ENCODE measurements at places on chromosomes 13 and 19.

- DNase-seq: no peak
Measured at GRCh38 chr13:85806553-85807175, 7.4 kb upstream of the SLITRK6 start.

DNA sequence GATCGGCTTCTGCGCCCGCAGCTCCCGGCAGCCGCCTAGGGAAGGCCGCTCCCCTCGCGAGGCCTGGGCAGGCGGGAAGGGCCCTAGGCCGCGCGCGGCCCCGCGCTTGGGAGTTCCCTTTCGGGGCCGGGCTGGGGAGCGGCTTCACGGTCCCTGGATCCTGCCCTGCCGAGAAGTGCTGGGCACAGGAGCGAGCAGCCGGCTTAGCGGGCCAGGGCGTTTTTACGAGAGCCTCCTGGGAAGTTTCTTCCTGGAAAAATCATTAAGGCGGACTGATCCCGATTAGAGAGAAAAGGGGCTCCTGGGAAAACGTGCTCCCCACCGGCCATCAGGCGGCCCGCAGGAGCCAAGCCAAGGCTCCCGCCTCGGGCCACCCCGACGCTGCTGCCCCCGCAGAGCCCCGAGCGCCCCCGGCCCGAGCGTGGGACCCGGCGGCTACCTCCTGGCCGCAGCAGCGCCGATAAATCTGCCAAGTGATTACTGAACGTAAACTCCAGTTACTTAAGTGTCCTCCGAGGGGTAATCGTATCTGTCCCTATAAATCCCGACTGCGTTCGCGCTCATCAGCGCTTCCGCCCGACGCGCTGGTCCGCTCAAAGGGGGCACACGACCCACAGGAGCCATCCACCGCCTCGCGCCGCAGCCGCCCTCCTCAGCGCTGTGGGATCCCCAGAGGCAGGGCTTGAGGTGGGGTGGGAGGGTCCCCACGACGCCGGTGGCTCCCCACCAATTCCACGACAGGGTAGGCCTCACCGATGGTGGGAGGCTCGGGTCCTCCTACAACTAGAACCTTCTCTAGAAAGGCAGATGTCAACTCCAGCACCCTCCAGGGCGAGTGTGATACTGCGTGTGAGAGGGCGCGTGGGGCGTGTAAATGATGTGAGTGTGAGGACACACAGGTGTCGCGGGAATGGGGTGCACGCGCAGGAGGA lies 2.8 kb downstream of the ZIC5 start:
- no peak for DNase-seq

GRCh38 chr13:39810091-39810877 lies 154.8 kb downstream of the COG6 start:
- no peak for DNase-seq

- no peak for DNase-seq
Measured at GRCh38 chr19:28694812-28695211, 518.1 kb downstream of the UQCRFS1 start.

GRCh38 chr13:71797517-71797916 lies 69.5 kb downstream of the DACH1 start:
- no peak for DNase-seq

DNA sequence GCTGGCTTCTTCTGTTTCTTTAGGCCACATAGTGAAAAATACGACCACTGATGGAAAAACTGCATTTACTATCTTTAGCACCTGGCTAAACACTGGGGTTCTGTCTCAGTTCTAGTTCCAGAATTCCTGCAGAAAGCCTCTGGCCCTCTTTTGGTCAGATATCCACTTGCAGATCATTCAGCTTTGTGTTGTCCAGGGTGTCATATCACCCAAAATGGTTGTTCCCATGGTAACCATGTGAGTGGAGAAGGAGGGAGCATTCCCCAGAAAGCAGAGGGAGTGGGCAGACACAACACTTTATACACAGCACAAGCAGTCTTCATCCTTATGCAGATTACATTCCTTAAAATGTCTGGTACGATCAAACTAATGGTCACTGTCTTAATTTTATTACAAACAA lies 73.5 kb downstream of the CAB39L start:
- no peak for DNase-seq

DNA sequence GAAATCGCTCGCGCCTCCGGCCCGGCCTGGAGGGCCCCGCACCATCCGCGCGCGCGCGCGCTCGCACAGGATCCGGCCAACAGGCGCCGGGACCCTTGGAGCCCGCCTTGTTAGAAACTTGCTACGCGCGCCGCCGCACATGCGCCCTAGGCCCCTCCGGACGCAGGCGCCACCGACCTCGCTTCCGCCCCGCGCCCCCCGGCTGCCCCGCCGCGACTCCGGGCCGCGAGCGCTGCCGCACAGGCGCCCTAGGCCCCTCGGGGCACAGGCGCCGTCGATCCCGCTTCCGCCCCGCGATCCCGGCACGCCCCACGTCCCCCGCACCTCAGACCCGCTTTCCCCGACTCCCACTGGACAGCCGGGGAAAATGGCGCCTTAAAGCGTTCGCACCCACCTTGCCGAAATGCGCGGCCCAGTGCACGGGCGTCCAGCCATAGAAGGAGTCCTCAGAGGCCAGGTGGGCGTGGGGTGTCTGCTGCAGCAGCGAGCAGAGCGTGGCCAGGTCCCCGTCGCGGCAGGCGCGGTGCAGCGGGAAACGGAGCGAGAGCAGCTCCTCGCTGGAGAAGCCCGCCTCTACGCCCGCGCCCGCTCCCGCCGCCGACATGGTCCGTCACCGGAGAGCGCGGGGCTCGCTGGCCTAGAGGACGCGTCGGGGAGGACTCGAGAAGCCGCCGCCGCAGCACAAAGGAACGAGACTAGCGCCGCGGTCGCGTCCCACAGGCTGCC lies 375 bp downstream of the ANKRD10 start:
- DNase-seq: no peak

GRCh38 chr13:50539791-50540530 lies 303.5 kb downstream of the DLEU7 start:
- DNase-seq: no peak

DNA sequence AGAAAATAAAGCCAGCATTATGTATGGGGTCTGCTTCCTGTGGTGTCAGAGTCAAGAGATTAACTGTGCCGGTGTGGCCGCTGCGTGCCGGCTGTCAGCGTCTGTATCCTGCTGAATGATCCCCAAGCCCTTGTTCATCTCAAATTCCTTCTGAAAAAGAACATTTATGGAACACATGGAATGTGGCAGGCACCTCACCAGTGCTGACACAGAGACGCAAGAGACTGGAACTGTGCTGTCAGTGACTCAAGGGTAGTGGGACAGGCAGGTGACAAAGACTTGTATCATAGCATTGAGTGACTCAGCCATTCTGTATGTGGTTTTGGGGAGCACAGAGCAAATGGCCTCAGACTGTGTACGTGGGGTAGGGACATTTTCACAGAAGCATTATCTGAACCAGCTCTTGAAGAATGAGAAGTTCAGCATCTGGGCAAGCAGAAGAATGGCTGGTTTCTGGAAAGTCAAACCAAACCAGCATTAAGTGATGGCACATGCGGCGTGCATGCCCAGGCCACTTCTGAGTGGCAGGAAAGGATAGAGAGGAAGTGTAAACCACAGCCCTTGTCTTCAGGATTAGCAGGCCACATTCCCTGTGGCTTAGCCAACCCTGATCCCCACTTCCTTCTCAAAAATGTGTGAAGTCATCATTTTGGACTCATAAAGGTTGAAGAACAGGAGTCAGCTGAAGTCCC lies 54.0 kb upstream of the IRS2 start:
- DNase-seq: peak; percentile 58

- DNase-seq: no peak
Measured at GRCh38 chr19:6752256-6753177, 13.0 kb downstream of the TRIP10 start.

GRCh38 chr13:21872795-21873194 lies 201.9 kb downstream of the FGF9 start:
- no peak for DNase-seq

- DNase-seq: no peak
Measured at GRCh38 chr19:39406656-39407409, at the start of gene ZFP36. ZFP36 (plus strand) TSS chr19:39406847; CDS start chr19:39406905, 58 bp downstream.

DNA sequence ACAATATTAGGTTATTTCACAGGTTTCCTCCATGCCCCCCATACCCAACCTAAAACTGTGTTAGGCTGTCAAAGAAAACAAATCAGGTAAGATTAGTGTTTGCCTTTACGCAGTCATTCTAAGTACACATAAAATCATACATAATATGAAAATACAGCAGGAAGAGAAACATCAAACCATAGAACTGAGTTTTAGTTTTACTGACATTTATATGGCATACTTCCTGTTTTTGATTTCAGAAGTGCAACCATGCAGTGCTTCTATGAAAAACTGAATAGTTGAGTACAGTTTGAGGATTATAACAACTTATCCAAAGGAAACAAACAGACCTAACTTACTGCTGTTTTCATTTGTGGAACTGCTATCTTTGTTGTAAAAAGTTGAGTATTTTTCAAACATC lies 91.3 kb downstream of the KCNRG start:
- no peak for DNase-seq

- no peak for DNase-seq
Measured at GRCh38 chr19:48332351-48332661, 7.0 kb downstream of the EMP3 start.

GRCh38 chr19:30608471-30608870 lies 236.3 kb downstream of the ZNF536 start:
- no peak for DNase-seq

DNA sequence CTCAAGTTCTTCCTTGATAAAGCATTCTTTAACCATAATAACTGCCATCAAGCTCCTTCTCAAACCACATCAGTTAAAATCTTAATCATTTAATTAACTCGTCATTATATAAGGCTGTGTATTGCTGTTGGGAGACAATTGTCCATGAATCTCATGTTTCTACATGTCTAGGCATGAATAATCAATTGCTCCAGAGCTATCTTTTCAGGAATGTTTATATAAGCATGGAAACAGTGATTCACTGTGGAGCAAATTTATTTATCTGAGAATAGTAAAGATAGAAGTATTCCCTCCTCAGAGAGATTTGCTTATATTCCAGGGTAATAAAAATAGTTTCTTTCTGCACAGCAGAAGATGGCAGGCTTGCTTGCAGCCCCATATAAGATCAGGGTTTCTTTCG lies 71.1 kb downstream of the CBY2 start:
- DNase-seq: no peak

GRCh38 chr13:90943946-90944345 lies 403.5 kb upstream of the MIR17HG start:
- no peak for DNase-seq

- DNase-seq: no peak
Measured at GRCh38 chr19:37128821-37129177, 43.7 kb downstream of the ZNF585A start.

- DNase-seq: no peak
Measured at GRCh38 chr13:89380101-89380500, 1708.9 kb downstream of the SLITRK5 start.

- DNase-seq: no peak
Measured at GRCh38 chr13:102881819-102882686, 36.2 kb downstream of the ERCC5 start.

DNA sequence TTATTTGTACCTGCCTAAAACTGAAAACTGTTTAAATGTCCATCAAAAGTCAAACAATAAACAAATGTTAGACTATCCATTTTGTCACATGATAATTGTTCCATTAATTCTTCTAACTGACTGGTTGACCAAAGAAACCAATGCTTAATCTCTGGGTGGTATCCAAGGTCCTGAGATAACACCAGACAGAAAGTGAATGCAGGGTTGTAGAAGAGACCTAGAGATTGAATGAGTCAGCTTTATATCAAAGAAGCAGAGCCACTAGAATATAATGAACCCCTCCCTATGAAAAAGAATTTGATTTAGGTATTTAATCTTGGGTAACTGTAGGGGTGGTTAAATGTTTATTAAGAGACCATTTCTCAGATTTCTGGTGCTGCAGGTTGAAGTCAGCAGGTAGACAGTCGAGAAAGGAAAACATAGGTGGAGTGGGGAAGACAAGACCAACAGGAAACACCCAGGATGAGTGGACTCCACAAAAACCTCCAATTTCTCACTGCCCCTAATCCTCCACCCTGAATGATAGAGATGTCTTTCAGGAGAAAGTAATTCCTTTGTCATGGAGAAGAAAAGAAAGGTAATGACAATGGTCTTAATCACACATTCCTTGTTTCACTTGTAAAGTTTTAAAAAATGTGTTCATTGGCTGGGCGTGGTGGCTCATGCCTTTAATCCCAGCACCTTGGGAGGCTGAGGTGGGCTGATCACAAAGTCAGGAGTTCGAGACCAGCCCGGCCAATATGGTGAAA lies 536.4 kb downstream of the IRS2 start:
- DNase-seq: no peak

DNA sequence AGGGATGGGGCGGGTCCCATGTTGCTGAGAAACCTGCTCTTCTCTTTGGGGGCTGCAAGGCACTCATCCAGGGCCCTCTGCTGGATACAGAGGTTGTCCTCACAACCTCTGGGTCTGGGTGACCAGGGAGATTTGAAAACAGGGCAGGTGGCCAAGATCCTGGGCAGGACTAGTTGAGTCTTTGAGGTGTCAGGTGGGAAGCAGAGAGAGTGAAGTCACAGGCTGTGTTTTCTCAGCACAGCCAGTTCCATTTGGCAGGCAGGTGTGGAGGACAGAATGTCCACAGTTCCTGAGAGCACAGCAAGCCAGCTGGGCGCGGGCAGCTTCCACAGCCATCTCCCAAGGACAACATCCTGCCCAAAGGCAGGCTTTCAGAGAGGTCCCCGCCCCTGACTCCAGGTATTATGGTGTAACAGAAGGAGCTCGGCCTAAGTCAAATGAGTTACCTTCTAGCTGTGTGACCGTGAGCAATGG lies 118.8 kb downstream of the NUFIP1 start:
- no peak for DNase-seq

DNA sequence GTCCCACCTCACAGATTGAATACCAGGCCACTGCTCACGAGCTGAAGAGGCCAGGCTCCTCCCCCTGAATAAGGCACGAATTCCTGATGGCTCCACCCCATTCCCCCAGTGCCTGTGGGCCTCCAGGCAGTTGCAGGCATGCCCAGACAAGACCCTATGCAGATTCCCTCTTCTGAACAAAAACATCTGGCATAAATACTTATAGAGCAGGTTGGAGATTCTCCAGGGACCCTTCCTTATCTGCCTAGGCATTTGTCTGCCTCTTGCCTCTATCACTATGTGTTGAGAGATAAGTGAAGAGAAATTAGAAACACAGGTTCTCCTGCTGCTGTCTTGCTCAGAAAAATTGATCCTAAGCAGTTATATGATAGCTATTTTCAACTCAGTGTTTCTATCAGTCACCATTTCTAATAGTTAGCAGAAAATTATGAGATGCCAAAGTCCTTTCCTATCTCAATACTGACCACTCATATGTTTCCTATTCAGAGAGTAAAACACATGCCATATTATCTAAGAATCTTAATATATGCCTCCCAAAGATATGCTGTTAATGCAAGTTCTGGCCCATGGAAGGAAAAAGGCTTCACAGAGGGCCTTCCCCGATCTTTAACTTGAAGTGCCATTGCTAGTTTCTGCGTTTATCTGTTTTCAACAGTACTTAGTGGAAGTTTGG lies 364.0 kb downstream of the KCTD12 start:
- no peak for DNase-seq

GRCh38 chr19:858868-859843 lies at the start of gene CFD:
CFD (plus strand) TSS chr19:859664; CDS start chr19:859690, 26 bp downstream.
- DNase-seq: no peak

DNA sequence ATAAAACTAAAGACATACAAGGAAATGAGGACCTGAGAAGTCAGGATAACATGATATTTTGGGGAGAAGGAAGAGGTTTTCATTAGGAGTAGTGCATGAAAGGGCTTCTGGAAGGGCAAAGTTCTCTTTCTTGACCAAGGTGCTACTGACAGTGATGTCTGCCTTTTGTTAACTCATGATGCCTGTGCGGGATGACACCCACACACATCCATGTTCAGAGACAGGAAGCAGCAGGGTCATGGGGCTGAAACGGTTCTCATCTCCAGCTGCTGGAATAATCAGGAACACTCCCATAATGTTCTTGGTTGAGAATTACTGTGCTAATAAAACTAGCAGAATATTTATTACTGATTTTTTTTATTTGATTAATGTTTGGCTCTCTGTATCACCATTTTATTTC lies 29.1 kb downstream of the KCNC3 start:
- no peak for DNase-seq
